ENCODE measurements at places on chromosomes 2 and 18.

GRCh38 chr2:8193686-8194615 is 487.9 kb upstream of the ID2 start:
- no peak for DNase-seq

- no peak for DNase-seq
Observed at GRCh38 chr2:133253793-133254192, 314.5 kb downstream of the NCKAP5 start.

- no peak for DNase-seq
Observed at GRCh38 chr2:5691221-5691984, 781 bp upstream of the SOX11 start.

DNA sequence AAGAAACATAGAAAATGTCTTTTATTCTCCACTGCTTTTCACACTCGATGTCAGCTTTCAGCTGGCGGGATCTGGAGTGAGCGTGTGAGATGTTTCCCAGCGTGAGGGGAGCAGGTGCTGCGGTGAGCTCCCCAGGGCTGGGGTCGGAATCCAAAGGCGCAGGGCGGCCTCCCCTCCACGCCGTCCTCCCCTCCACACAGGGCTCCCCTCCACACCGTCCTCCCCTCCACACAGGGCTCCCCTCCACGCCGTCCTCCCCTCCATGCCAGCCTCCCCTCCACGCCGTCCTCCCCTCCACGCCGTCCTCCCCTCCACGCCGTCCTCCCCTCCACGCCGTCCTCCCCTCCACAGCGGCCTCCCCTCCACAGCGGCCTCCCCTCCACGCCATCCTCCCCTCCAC is 26.9 kb upstream of the KCNG2 start:
- DNase-seq, result no peak

DNA sequence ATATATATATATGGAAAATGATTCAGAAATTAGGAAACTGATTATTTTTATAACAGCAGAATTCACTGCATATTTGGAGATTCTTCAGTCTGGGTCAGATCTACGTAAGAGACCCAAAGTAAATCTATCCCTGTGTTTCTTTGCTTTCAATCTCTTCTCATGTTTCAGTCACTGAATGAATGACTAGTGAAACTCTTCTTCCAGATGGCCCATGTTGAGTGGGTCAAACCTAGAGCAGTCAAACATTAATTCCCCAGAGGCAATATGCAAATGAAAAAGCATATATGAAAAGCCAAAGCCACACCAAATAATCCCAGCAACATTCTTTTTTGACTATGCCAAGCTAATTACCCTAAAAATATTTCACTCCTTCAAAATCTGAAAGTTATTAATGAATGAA is 317.3 kb downstream of the RBM43 start:
- DNase-seq, result no peak

Measured in stimulated activated CD4-positive, alpha-beta T cell treated with anti-CD3 and anti-CD28 coated beads, Interleukin-4, amount 100 ng/mL, for 24 hours (primary cell).